ENCODE measurements at places on chromosomes 3 and 15.

DNA sequence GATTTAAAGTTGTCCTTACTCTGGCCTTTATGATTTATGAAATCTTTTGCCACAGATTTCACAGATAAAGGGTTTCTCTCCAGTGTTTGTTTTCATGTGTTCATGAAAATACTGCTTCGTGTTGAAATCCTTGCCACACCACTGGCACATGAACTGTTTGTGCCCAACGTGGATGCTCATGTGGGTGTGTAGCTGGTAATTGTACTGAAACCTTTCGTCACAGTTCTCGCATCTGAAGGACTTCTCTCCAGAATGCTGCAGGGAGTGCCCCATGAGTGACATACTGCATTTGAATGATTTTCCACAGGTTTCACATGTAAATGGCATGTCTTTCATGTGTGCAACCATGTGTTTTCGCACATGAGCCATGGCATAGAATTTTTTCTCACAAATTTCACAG, 111.9 kb downstream of the DOCK3 start:
- DNase-seq: no peak

- no peak for DNase-seq
Measured at GRCh38 chr3:38721207-38721772, 71.8 kb upstream of the SCN5A start.

DNA sequence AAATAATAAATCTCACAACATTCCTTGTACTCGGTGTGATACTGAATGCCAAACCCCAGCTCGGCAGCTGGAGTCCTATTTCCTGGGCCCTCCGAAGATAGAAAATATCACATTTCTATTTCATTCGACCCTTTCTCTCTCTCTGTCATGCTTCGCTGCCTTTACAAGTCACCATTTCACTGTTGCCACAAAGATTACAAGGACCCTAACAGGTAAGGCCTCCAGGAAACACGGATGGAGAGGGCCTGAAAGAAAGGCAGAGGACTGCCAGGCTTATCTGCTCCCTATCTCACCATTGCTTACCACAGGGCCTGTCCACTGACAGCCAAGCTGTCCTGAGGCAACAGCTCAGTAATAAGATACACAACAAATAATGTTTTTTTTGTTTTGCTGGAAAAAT, 376.5 kb downstream of the MECOM start:
- no peak for DNase-seq

DNA sequence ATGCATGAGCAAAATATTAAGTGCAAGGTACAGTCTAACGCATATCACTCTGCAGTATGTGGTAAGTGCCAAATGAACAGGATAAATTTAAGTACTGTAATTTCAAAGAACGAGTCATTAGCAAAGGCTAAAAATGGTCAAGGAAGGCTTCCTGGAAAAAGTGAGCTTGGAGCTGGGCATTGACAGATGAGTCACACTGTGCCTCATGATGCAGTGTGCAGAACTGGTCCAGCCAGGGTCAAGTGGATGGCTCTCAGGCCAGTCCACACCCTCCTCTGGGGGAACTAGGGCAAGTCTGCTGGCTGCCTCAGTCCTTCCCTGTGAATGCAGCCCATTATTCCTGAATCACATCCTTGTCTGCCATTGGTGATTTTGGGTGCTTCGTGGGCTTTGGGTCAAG, 76.3 kb downstream of the CACNA1D start:
- no peak for DNase-seq

DNA sequence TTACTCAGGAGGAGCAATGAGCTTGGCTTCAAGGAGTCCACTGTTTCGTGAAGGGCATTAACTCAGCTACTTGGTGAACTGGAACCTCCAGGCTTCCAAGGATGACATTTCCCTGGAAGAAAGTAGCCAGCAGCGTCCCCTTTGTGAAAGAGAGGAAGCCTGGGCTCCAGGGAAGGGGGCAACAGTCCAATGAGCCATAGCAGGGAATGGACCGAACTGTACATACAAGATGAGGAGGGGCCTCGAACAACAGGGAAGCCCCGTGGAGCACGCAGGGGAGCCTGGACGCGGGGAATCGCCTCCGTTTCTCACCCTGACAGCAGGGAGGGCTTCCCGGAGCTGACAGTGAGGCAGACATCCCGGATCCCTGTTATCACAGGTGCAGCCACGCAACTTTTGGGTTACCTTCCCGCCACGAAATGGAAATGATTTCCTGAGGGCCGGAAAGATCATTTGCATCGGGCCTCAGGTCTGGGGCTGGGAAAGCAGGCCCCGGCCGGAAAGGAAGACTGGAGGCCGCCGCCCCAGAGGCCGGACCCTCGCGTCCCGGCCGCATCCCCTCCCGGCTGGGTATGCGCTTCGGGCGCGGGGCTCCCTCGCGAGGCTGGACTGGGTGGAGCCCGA, 475 bp upstream of the SPINT1 start:
- DNase-seq: no peak

DNA sequence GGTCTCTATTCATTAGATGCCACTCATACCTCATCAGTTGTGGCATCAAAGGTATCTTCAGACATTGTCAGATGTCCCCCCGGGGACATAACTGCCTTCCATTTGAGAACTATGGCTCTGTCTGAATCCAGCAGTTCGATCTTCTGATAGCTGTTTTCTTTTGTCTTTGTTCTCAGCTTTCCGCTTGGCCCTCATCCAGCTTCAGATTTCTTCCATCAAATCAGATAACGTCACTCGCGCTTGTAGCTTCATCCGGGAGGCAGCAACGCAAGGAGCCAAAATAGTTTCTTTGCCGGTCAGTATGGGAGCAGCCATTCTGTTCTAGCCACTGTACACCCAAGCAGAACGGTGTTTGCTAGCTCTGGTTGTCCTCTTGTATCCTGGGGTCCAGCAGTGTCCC, 4.4 kb downstream of the NIT2 start:
- no peak for DNase-seq

DNA sequence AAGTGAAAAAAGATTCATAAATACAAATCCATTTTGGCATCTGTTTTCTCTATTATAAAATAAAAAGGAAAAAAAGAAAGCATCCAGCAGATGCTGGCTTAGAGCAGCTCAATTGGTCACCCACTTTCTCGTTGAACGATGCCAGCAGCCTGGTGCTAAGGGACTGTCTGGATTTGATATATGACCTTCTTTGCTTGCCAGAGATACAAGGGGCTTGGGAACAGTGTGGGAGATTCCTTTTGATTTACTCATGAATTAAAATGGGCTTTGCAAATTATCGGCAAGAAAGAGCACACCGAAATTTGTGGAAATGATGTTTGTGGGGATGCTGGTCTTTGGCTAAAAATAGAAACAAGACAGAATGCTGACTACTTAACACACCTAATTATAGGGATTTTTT, 210.3 kb upstream of the STT3B start:
- DNase-seq: no peak

GRCh38 chr3:179732661-179733348, 80.0 kb downstream of the USP13 start:
- DNase-seq: no peak
